ENCODE measurements at places on chromosomes 4 and X.

- DNase-seq, result no peak
Measured at GRCh38 chr4:82553020-82553419, 8.8 kb downstream of the TMEM150C start.

GRCh38 chr4:74219240-74219639 lies 61.3 kb downstream of the MTHFD2L start:
- DNase-seq, result no peak

DNA sequence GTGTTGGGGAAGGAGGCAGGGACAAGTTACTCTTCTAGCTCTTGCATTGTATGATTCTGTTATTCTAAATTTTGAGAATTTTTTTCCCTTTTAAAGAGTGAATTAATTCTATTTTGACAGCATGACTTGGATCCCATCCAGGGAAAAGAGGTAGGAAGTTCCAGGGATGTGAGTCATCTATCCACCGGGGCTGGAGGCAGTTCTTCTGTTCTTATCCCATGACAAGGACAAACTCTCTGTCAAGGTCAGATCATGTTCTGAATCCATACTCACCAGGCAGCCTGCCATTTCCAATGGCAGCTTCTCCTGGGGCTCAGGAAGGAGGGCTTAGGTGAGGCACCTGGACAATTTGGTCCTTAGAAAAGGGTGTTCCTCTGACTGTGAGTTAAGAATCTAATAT lies 132.0 kb upstream of the MED14 start:
- no peak for DNase-seq

GRCh38 chr4:89221167-89221867 lies 86.3 kb downstream of the GPRIN3 start:
- DNase-seq, result peak; percentile 12
